ENCODE measurements at places on chromosomes 6 and 20. TPM values are rescaled to one million over a fixed set of nuclear protein-coding genes. Genes with fewer than 3 reads are reported as not detected.
A peak's percentile ranks its signal among the peaks of the same experiment; 100 is the strongest.

DNA sequence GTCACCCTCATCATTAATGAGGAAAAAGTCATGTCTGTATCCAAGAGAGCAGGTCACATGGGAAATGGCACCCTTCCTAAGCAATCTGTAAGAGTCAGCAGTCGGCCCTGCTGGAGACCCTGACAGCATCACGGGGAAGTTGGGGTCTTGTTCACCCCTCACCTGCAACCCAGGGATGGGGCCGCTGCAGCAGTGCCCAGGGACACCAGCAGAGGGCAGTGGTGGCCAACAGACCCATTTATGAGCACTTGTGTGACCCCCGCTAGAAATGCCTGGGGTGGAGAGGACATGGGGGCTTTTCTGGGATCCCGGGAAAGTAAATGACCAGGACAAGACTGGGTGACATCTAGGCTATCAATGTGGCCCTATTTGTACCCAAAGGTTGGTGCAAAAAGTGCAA, 35.9 kb downstream of the ANKRD60 start:
- peak; percentile 58 for DNase-seq
- H3K4me3 ChIP-seq: no peak overlapping the region
- H3K27ac ChIP-seq: no peak overlapping the region
- peaks cover 14% of the 10 kb centered on the region for H3K27me3 ChIP-seq
- H3K36me3 ChIP-seq: no peaks in the 10 kb centered on the region

DNA sequence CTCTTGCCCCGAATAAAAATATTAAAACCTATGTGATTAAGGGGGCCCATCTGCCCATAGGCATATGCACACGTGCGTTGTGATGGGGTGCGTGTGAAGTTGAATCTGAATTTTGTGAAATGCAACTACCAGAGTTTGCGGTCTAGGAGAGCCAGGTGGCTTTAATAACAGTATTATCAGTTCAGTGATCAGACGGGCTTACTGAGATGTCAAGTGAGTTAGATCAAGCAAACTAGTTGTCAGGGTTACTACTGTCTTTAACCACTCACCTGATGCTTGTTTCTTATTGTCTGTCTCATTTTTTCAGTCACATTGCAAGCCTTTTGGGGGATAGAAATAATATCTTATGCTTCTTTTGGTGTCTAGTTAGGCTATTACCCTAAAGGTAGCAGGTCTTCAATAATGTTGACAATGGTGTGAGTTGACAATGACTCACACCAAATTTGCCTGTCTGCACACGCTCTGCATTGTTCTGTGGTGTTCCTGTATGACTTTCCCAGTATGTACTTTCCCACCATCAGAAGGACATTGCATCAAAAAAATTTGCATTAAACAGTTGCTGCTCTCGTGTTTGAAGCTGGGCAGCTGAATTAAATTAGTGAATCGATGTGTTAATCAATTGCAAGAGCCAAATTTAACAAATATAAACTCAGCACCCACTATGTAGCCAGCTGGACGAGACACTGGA, 103.1 kb upstream of the NAA20 start:
- H3K27me3 ChIP-seq: peaks cover 1% of the 10 kb centered on the region
- H3K27ac ChIP-seq: no peak overlapping the region
- H3K36me3 ChIP-seq: no peaks in the 10 kb centered on the region
- H3K4me3 ChIP-seq: no peak overlapping the region
- H3K4me1 ChIP-seq: no peaks in the 10 kb centered on the region

GRCh38 chr6:17705778-17706579, 746 bp downstream of the NUP153 start:
- peak; percentile 94 for DNase-seq
- peak overlapping the region; percentile 98 for H3K27ac ChIP-seq
- H3K36me3 ChIP-seq: peaks cover 41% of the 10 kb centered on the region

GRCh38 chr6:40796260-40797221, 209.4 kb upstream of the LRFN2 start:
- H3K4me3 ChIP-seq: no peak overlapping the region
- DNase-seq: no peak
- peaks cover 3% of the 10 kb centered on the region for H3K27me3 ChIP-seq
- no peaks in the 10 kb centered on the region for H3K36me3 ChIP-seq
- H3K27ac ChIP-seq: no peak overlapping the region

- DNase-seq: no peak
- H3K27me3 ChIP-seq: peaks cover 10% of the 10 kb centered on the region
- H3K27ac ChIP-seq: no peak overlapping the region
- H3K36me3 ChIP-seq: no peaks in the 10 kb centered on the region
- no peaks in the 10 kb centered on the region for H3K4me1 ChIP-seq
Observed at GRCh38 chr6:46932526-46933319, 11.0 kb upstream of the ADGRF5 start.

TTPAL gene
- total RNA-seq: 19.5 TPM

HACE1 gene
- total RNA-seq: 14.5 TPM
